Stimulated activated CD8-positive, alpha-beta memory T cell treated with anti-CD3 and anti-CD28 coated beads, Interleukin-2, amount 100 ng/mL, for 1 hour (primary cell): ENCODE measurements at places on chromosomes 1 and 21.

GRCh38 chr1:38840281-38840680, 19.3 kb downstream of the RRAGC start:
- no peak for DNase-seq

DNA sequence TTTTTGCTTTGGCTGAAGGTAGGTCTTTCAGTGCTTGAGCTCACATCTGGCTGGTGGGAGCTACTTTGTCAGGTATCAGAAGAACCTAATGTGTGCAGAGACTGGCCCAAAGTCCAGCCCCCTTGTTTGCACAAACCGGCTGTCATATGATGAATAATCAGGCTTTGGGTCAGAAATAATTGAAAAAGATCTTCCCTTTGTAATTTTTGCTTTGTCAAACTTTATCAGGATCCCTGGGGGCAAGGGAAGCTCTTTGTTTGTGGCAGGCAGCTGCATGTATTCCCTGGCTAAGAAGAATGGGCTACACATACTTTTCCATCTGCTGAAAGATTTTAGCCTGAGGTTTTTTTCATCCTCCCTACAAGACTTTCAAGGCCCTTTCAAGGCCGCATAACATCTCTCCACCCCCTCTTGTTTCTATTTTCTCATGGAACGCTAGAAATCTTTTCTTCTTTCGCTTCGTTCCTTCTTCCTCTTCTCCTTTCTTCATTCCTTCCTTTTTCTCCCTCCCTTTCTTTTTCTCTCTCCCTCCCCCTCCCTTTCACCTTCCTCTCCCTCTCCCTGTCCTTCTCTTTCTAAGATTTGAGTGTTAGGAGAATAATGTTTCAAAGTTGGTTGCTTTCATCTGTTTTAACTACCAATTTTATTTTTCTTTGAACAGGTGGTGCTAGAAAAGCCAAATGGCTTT, 25.5 kb downstream of the TUFT1 start:
- no peak for DNase-seq

DNA sequence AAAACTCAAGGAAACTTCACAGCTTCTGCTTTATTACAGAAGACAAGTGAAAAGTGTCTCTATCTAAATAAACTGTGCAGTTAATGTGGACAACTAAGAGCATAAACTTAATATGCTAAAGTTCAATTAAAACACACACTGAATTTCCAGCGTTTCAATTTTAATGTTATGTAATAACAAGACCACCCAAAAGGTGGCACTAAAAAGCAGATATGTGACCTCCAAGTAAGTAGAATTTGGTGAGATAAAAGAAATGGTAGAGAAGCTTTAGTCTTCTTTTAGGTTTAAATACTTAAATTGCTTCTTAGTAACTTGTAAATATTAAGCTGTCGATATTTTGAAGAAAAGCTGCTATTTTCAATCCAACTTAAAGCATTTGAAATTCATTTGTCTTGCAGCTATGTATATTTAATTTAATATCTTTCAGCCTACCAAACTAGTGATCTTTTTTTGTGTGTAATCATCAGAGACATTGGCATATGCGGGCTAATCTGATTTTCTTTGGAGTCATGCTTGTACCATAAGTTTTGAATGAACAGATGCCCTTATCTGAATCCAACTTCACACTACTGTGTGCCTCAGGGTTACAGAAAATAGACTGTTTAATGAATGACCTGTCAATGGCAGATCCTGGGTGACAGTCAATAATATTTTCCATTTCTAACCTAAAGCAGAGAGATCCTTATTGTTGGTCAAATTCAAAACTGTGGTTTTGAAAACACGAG, 36.5 kb upstream of the ADAMTS1 start:
- no peak for DNase-seq

- DNase-seq, result peak; percentile 39
Measured at GRCh38 chr21:46097336-46098293, at the start of gene COL6A2. TSS of gene COL6A2 (plus strand) at chr21:46098112.

- DNase-seq, result no peak
Measured at GRCh38 chr1:164670786-164671185, 111.8 kb downstream of the PBX1 start.

DNA sequence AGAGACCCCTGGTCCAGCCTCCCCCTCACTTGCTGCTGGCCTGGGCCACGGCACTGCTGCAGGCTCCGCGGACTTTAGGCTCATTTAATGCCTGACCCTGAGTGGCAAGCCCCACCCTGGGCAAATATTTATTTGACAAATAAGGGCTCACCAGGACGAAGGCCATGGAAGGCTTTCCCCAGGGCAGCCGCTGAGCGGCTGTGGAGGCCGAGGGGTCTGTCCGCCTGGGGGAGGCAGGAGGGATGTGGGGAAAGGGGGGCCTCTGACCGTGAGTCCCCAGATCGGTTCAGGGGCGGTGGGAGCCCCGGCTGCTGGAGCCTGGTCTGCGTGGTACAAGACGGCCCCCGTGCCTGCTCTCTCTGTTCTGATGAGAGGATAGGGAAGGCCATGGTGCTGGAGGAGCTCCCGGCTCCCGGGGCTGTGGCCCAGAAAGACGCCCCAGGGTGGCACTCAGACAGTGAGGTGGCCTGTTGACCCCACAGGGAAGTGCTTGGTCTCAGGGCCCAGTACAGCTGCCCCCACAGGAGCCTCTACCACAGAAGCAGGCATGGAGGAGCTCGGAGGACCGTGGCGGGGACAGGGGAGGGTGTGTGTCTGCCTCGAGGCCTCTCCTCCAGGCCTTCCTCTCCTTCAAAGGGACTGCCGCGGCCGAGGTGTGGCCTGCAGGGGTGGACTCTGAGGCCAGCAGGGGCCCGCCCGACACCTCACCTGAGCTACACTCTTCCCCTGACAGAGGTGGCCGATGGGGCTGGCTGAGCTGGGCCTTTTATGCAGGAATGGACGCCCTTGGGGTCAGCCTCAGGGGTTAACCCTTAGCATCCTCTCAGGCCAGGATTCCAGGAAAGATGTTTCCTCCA, 9.1 kb upstream of the C1orf159 start:
- DNase-seq, result no peak

DNA sequence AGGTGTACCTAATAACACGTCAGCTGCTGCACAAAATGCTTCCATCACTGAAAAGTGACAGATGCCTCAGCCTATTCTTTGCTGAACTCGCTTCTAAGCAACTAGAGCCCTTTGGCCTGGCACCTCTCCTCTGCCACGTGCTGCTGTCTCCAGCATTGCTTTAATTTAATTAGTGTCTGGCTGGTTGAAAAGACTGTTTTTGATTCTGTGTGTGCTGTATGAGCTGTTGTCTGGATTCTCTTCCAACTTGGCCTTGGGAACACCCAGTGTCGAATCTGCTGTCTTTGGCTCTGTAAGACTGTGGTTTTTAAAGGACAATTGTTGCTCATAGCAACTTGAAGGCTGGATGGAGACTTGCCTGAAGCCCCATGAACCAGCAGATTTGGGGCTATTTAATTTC, 109.5 kb downstream of the PSMG1 start:
- no peak for DNase-seq

DNA sequence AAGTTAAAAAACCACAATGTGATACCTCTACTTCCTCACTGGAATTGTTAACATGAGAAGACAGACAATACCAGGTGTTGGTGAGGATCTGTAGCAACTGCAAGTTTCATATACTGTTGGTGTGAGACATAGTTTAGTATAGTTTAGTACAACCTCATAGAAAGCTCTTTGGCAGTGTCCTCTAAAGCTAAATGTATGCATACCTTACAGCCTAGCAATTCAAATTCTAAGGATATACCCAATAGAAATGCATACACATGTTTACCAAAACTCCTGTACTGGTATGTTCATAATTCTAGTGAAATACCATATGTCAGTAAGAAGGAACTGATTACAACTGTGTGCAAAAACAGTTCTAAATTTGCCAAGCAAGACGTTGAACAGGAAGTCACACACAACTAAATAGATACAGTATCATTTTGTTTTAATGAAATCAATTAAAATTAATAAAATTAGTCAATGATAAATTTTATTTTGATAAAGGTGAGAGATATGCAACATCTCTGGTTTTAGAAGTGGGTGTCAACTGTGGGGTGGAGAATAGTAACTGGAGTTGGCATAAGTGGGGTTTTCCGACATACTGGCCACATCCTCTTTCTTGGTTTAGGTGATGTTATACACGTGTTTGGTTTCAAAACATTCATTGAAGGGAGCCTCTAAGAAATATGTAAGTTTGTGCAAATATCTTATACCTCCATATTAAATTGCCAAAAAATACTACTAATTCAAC, 450.7 kb downstream of the PTPRC start:
- peak; percentile 12 for DNase-seq

DNA sequence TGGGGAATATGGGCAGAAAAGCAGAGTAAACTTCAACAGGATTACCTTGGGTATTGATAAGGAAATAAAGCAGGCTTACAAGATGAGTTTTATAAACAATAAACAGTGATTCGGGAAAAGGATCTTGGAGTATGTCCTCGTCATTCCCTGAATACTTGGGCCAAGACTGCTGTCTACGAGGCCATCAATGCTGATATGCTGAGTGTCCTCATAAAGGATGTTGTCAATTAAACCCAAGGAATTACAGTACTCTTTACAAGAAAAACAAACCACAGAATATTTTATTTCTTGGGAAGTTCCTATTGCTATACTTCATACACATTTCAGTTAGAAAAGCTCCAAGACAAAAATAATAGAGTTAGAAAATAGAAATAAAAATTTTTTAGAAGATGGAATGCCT, 34.9 kb downstream of the ATP1B1 start:
- no peak for DNase-seq

GRCh38 chr1:203167026-203167912, 8.4 kb downstream of the MYBPH start:
- DNase-seq, result no peak

DNA sequence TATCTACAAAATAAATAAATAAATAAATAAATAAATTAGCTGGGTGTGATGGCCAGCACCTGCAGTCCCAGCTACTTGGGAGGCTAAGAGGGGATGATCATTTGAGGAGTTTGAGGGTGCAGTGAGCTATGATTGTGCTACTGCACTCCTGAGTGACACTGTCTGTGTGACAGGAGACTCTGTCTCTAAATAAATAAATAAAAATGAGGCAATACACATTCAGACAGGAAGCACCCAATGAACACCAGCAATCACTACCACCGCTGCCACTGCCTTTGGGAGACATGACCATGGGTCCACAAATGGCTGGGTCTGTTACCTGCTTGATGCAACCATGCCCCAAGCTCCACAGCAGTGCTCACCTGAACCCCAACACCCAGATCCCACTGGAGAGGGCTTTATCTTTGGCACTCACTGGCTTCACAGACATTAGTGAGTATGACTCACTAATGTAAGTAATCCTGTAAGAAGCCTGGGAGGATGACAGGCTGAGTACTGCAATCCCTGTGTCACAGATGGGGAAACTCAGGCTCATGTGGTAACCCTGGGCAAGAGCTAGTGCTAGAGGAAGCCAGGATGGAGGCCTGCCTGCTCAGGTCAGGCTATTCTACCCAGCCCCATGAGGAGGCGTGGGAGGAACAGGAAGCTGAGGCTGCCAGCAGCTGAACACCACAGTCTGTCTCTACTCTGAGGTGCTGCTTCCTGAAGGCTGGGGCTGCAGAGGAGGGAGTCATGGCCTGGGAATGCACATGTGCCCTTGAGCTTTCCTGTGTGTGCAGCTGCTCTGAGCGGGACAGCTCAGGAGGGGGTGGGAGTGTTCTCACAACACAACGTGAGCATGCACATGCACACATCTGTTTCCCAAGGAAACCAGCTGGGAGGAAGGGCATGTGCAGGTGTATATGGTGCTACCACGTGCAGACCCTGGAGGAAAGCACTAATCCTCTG, 43.0 kb downstream of the SLC9A1 start:
- peak; percentile 34 for DNase-seq

- no peak for DNase-seq
Measured at GRCh38 chr1:210801501-210801900, 332.4 kb downstream of the KCNH1 start.

GRCh38 chr1:8976338-8976737, 30.7 kb downstream of the CA6 start:
- DNase-seq, result no peak

DNA sequence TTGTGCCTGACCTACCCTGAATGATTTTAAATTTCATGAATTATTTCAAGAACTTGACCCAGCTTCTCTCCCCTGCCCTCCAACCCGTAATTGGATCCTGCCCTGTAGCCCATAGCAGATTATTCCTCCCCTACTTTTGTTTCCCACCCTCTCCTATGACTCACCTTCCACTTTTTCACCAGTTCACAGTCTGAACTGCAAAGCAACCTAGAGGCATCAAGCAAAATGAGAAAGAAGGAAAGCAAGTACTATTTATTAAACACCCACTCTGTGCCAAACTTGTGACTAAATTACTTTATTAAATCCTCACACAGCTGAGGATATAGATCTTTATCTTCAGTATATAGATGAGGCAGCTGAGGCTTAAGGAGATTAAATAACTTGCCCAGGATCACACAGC, 20.7 kb upstream of the IKBKE start:
- DNase-seq, result no peak

DNA sequence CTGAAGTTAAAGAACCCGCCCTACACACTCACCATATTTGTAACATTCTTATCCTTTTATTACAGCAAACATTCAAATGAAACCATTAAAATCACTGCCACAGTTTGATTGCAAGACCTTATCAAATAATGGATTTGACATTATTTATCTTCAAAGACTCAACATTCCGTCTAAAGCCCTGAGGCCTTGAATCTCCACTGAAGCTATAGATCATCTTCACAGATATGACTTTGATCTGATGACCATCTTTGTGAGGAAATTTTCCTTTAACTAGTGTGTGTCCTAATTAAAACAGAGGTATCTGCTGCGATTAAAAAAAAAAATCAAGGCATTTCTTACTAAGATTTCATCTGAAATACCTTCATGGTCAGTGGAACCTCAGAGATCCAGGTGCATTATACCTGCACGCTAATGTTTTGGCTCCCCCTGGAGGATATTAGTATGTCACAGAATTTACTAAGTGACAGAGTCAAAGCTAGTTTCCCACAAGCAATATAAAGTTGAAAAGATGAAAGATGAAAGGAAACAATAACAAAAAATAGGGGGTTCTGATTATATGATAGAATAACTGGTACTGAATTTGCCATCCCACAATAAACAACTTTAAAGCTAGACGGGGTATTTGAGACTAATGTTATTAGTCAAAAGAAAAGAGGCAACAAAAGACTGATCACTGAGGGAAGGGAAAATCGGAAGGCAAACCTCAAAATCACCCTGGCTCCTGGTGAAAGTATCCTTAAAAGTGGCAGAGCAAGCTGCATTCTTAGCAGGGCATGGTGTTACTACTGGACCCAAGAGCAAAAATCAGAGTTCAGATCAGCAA, 923.4 kb downstream of the NCAM2 start:
- no peak for DNase-seq

- no peak for DNase-seq
Measured at GRCh38 chr1:97739596-97740103, 181.2 kb downstream of the DPYD start.

GRCh38 chr21:15687208-15687607, 42.6 kb upstream of the USP25 start:
- no peak for DNase-seq

DNA sequence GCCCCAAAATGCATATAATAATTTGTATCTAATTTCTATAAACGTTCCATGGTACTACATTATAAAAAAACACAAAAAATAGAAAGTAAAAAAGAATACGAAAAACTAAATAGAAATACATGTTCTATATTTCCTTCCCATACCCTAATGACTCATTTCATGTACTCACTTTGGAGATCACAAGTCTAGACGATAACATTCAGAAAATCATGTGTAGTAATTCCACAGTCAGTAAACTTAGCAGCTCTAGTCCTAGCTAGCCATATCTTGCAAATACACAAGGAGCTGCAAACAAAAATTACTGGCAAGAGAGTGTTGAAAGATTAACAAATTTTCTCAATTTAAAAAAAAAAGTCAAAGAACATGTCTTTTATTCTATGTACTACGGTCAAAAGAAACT, 1.4 kb downstream of the GOLPH3L start:
- DNase-seq, result no peak
